ENCODE measurements at places on chromosomes 1 and 21.

- no peak for DNase-seq
Observed at GRCh38 chr1:38088366-38088765, 41.8 kb upstream of the POU3F1 start.

GRCh38 chr1:33424610-33425009, 6.3 kb downstream of the PHC2 start:
- no peak for DNase-seq

GRCh38 chr1:214476229-214476985, 75.0 kb downstream of the PTPN14 start:
- no peak for DNase-seq

DNA sequence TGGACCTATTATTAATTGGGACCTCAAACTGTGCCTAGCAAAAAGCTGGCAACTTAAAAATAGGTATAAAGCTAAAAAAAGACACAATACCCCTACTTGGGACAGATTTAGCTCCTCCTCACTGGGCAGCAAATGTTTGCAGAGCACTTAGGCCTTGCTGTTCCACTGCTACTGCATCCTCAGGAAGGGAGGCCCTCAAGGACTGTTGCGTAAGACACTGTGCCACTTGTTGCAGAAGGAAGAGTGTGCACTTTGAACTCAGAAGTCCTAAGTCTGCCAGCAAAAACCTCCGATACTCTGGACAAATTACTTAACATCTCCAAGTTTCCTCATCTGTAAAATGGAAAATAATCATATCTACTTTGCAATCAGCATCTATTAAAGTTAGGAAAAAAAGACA, 322.9 kb downstream of the BARHL2 start:
- DNase-seq = no peak

GRCh38 chr1:29563571-29563970, 327.2 kb downstream of the PTPRU start:
- no peak for DNase-seq

DNA sequence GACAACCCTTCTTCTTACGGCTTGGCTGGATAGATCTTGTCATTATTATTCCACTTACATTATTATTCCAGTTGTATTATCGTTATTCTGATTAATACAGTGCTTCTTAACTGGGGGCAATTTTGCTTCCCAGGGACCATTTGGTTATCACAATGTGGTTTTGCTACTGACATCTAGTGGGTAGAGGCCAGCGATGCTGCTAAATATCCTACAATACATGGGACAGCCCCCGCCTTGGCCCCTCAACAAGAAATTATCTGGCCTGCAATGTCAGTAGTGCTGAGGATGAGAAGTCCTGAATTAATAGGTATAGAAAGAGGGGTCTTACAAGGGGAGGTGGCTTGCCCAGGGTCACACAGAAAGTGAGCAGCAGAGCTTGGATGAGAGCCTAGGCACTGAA, 105.6 kb downstream of the PTPRU start:
- no peak for DNase-seq
